ENCODE measurements at places on chromosomes 5 and 9. TPM values are rescaled to one million over a fixed set of nuclear protein-coding genes. Genes with fewer than 3 reads are reported as not detected.

GRCh38 chr5:170885809-170886208 lies 24.0 kb downstream of the RANBP17 start:
- no peak for DNase-seq

GRCh38 chr5:112480501-112480900 lies 61.4 kb upstream of the EPB41L4A start:
- DNase-seq = no peak

RUSC2 gene
- total RNA-seq = 124 TPM

PCDHGA4 gene
- total RNA-seq = 11.4 TPM

FCN2 gene
- not detected for total RNA-seq

DNA sequence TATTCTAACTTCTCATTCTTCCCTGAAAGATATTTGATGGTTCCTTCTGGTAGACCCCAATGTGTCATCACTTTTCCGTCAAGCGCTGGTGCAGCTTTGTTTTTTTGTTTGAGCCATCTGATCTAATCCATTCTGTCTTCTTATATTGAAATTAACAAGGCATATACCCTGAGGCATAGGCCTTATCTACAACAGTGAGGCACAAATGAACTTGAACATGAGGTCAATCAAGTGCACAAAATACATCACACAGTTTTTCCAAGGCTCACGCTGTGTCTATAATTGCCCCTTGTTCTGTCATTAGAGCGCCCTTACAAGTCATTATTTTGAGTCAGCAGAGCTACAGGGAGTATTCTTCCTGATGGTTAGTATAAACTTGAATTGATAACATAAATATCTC lies 406.6 kb downstream of the MAT2B start:
- DNase-seq = no peak

DNA sequence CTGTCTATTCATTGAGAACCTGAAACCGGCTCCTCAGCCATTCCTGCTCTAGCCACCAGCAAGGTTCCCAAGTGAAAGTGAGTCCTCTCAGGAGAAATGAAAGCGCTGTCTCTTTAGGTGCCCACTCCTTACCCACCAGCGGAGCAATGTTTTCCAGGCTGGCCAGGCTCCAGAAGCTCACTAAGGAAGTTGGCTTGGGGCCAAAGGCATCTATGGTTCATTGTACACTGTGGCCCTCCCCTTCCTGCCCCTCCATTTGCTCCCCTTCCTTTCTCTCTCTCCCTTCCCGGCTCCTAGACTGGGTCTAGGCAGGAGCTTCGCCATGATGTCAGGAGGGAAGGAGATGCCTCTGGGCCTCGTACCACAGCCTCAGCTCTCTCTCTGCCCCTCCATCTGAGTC lies 1.1 kb upstream of the GABRP start:
- DNase-seq = no peak

DNA sequence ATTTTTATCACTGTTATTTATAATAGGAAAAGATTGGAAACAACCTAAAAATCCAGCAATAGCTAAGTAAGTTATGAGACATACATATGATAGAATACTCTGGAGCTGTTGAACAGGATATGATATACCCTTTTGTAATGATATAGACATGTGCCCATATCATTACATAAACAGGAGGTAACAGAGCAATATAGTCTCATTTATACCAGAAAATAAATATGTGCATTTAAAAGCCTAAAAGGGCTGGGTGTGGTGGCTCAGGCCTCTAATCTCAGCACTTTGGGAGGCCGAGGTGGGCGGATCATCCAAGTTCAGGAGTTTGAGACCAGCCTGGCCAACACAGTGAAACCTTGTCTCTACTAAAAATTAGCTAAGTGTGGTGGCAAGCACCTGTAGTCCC lies 2.3 kb upstream of the FABP6 start:
- DNase-seq = no peak

TUBB4B gene
- 172 TPM for total RNA-seq

ABO gene
- total RNA-seq = 0.14 TPM

- DNase-seq = no peak
Measured at GRCh38 chr9:121830441-121831140, 179.2 kb downstream of the DAB2IP start.

DNA sequence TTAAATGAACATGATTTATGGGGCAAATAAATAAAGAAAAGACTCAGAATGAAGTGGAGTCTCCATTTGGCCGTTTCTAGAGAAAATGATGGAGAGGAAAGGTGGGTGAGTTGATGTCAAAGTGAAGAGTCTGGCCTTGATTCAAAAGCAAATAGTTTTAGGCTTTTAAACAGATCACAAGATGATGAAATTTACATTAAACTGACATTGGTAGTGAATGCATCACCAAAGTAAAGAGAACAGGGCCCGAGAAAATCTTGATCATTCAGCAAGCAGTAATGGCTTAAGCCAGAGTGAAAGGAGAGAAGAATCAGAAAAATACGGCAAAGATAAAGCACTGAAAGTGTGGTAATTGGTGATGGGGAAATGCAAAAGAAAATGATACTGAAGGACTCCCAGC lies 460.0 kb upstream of the SGCD start:
- DNase-seq = no peak

PCDHB9 gene
- 9.6 TPM for total RNA-seq
